IMR-90 (cell line): ENCODE measurements at places on chromosomes 16 and 17. TPM values are rescaled to one million over a fixed set of nuclear protein-coding genes. Genes with fewer than 3 reads are reported as not detected.

DNA sequence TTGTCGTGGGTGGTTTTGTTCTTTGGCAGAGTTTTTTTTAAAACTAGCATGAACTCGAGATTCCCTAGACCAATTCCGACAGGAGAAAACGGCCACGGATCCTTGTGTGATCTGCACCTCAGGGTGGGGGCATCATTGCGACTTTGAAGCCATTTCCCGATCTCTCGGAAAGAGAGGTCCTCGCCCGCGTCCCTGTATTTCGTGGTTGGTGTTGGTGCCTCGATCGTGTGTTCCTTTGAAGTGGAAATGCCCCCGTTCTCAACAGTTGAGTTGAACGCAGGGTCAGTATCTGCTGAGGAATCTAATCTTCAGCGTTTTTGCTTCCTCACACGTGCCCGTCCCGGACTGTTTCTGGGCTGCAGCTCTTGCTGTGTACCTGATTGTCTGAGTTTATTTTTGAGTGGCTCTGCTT, 1.1 kb downstream of the CRAMP1 start:
- no peak for DNase-seq
- H3K4me1 ChIP-seq: peaks cover 10% of the 10 kb centered on the region
- H3K4me3 ChIP-seq: peak overlapping the region; percentile 94
- no peaks in the 10 kb centered on the region for H3K27me3 ChIP-seq
- H3K27ac ChIP-seq: no peak overlapping the region; the same call in 1 of the 2 replicates

DNA sequence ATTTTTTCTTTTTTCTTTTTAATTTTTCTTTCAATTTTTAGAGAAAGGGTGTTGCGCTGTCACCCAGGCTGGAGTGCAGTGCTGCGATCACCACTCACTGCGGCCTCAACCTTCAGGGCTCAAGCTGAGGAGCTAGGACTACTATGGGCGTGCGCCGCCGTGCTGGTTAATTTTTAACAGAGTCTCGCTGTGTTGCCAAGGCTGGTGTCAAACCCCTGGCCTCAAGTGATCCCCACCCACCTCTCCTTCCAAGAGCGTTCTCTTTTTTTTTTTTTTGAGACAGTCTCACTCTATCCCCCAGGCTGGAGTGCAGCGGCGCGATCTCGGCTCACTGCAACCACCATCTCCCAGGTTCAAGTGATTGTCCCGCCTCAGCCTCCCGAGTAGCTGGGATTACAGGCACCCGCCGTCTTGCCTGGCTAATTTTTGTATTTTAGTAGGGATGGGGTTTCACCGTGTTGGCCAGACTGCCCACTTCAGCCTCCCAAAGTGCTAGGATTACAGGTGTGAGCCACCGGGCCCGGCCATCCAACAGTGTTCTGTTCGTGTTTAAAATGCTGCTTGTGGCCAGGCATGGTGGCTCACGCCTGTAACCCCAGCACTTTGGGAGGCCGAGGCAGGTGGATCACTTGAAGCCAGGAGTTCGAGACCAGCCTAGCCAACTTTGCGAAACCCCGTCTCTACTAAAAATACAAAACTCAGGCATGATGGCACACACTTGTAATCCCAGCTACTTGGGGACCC, 14.5 kb upstream of the RPL13 start:
- H3K27ac ChIP-seq: no peak overlapping the region
- H3K4me1 ChIP-seq: no peaks in the 10 kb centered on the region
- H3K36me3 ChIP-seq: peaks cover 61% of the 10 kb centered on the region

DNA sequence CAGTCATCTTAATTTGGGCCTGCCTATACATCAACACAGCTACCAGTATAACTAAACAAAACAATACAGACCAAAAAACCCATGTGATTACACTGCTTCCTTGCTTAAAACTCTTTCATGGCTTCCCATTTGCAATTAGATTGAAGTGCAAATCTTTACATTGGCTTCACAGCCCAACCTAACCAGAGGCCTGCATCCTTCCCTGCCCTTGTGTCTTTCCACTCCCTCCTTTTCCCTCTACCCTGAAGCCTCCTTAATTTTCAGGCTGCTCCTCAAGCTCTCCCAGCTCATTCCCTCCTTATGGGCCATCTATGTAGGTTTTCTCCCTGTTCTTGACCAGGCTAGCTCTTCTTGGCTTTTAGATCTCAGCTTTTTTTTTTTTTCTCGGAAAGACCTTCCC, 147.8 kb downstream of the TOX3 start:
- no peak overlapping the region for H3K27ac ChIP-seq
- no peak overlapping the region for H3K4me3 ChIP-seq
- H3K36me3 ChIP-seq: no peaks in the 10 kb centered on the region
- no peaks in the 10 kb centered on the region for H3K4me1 ChIP-seq
- H3K27me3 ChIP-seq: no peaks in the 10 kb centered on the region
- DNase-seq: no peak

- H3K27me3 ChIP-seq: no peaks in the 10 kb centered on the region
- H3K36me3 ChIP-seq: no peaks in the 10 kb centered on the region
- H3K4me3 ChIP-seq: peak overlapping the region; percentile 41
- peaks cover 47% of the 10 kb centered on the region for H3K4me1 ChIP-seq
These were observed 1.3 kb upstream of the TMEM92 start for GRCh38 chr17:50272711-50273653.

- H3K36me3 ChIP-seq: no peaks in the 10 kb centered on the region
- H3K27me3 ChIP-seq: peaks cover 9% of the 10 kb centered on the region
- H3K4me1 ChIP-seq: no peaks in the 10 kb centered on the region
- no peak overlapping the region for H3K4me3 ChIP-seq
These were observed 290.0 kb upstream of the TNRC6C start for GRCh38 chr17:77668518-77668917.

GRCh38 chr16:22660441-22661160, 149.9 kb downstream of the NPIPB5 start:
- no peak overlapping the region for H3K27ac ChIP-seq
- H3K4me3 ChIP-seq: no peak overlapping the region
- DNase-seq: no peak
- H3K4me1 ChIP-seq: no peaks in the 10 kb centered on the region
- H3K36me3 ChIP-seq: no peaks in the 10 kb centered on the region

- no peaks in the 10 kb centered on the region for H3K27me3 ChIP-seq
- H3K4me3 ChIP-seq: no peak overlapping the region
- peak; percentile 73 for DNase-seq
- H3K36me3 ChIP-seq: no peaks in the 10 kb centered on the region
- H3K4me1 ChIP-seq: peaks cover 6% of the 10 kb centered on the region
These were observed 90.2 kb downstream of the SYCE1L start for GRCh38 chr16:77289331-77289809.

DNA sequence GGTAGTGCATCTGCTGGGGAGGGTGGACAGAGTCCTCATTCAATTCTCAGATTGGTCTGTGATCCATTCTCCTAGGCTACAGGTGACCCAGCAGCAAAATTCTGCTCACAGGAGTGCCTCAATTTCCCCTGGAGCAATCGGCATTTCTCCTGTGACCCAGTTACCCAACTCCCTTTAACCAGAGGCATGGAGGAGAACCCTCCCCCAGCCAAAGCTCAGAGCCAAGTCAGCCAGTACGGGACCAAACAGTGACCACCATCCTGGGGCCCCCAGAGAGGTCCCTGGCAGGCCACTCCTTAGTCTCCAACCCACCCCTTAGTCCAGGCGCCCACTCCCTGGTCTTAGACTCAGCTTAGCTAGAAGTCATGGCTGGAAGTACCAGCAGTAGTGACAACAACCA, 75.6 kb downstream of the DYNLRB2 start:
- DNase-seq: no peak
- H3K4me1 ChIP-seq: no peaks in the 10 kb centered on the region; the same call in 1 of the 2 replicates
- no peak overlapping the region for H3K27ac ChIP-seq
- no peaks in the 10 kb centered on the region for H3K36me3 ChIP-seq
- no peak overlapping the region for H3K4me3 ChIP-seq

- no peaks in the 10 kb centered on the region for H3K4me1 ChIP-seq
- H3K36me3 ChIP-seq: no peaks in the 10 kb centered on the region
- H3K27ac ChIP-seq: no peak overlapping the region
- no peak overlapping the region for H3K4me3 ChIP-seq
These were observed 23.5 kb downstream of the SGSH start for GRCh38 chr17:80196652-80197051.

DNA sequence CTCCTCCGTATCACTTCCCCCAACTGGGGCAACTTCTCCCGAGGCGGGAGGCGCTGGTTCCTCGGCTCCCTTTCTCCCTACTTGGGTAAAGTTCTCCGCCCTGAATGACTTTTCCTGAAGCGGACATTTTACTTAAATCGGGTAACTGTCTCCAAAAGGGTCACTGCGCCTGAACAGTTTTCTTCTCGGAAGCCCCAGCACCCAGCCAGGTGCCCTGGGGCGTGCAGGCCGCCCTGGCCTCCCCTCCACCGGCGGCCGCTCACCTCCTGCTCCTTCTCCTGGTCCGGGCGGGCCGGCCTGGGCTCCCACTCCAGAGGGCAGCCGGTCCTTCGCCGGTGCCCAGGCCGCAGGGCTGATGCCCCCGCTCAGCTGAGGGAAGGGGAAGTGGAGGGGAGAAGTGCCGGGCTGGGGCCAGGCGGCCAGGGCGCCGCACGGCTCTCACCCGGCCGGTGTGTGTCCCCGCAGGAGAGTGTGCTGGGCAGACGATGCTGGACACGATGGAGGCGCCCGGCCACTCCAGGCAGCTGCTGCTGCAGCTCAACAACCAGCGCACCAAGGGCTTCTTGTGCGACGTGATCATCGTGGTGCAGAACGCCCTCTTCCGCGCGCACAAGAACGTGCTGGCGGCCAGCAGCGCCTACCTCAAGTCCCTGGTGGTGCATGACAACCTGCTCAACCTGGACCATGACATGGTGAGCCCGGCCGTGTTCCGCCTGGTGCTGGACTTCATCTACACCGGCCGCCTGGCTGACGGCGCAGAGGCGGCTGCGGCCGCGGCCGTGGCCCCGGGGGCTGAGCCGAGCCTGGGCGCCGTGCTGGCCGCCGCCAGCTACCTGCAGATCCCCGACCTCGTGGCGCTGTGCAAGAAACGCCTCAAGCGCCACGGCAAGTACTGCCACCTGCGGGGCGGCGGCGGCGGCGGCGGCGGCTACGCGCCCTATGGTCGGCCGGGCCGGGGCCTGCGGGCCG, 1.6 kb downstream of the HIC1 start:
- H3K27ac ChIP-seq: peak overlapping the region; percentile 98
- H3K4me1 ChIP-seq: peaks cover 33% of the 10 kb centered on the region
- peaks cover 43% of the 10 kb centered on the region for H3K36me3 ChIP-seq
- peak; percentile 64 for DNase-seq
- H3K27me3 ChIP-seq: no peaks in the 10 kb centered on the region

- H3K4me1 ChIP-seq: peaks cover 7% of the 10 kb centered on the region
- no peak overlapping the region for H3K4me3 ChIP-seq
- no peak for DNase-seq
- H3K27ac ChIP-seq: no peak overlapping the region
These were observed 1.3 kb downstream of the MYL11 start for GRCh38 chr16:30375864-30376263.

GRCh38 chr17:73561111-73561510, 83.1 kb downstream of the SDK2 start:
- no peaks in the 10 kb centered on the region for H3K36me3 ChIP-seq
- H3K27ac ChIP-seq: no peak overlapping the region
- no peak overlapping the region for H3K4me3 ChIP-seq
- H3K4me1 ChIP-seq: no peaks in the 10 kb centered on the region
- DNase-seq: no peak

DNA sequence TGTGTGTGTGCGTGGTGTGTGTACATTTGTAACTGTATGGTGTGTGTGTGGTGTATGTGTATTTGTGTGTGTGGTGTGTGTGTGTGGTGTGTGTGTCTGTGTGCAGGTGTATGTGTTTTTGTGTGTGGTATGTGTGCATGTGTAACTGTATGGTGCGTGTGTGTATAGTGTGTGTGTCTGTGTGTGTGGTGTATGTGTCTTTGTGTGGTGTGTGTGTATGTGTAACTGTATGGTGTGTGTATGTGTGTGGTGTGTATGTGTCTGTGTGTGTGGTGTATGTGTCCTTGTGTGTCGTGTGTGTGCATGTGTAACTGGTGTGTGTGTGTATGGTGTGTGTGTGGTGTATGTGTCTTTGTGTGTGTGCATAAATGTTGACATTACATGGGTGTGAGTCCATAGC, 163.7 kb upstream of the PLCG2 start:
- peaks cover 8% of the 10 kb centered on the region for H3K4me1 ChIP-seq
- H3K27ac ChIP-seq: no peak overlapping the region
- no peak for DNase-seq
- H3K36me3 ChIP-seq: peaks cover 17% of the 10 kb centered on the region; the same call in 1 of the 2 replicates

GRCh38 chr16:85104147-85104546, 8.1 kb downstream of the CIBAR2 start:
- H3K27ac ChIP-seq: no peak overlapping the region
- no peak overlapping the region for H3K4me3 ChIP-seq
- no peak for DNase-seq
- no peaks in the 10 kb centered on the region for H3K4me1 ChIP-seq
- no peaks in the 10 kb centered on the region for H3K36me3 ChIP-seq

DNA sequence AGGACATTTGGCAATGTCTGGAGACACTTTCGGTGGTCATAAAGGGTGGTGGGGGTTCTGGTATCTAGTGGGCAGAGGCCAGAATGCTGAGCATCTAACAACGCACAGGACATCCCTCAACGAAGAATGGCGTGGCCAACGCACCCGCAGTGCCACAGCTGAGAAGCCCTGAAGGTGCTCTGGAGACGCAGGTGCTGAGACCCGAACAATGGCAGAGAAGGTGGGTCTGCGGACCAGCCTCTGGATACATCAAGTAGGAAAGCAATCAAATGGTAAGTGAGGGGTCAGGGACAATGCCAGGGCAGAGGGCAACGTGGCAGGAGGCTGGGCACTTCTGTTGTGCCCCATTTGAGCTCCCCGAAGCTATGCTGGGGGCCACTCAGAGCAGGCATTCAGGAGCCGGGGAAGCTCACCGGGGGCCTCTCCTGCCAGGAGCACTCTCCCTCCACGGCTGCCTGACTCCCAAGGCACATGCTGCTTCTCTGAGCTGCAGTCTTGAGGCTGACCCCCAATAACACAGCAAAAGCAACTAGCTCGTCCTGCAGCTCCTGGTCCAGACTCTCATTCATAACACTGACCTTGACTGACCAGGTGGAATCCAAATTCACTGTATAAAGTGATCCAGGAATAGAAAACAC, 26.0 kb downstream of the SPHK1 start:
- H3K27me3 ChIP-seq: no peaks in the 10 kb centered on the region
- no peak overlapping the region for H3K4me3 ChIP-seq
- no peak for DNase-seq
- peaks cover 4% of the 10 kb centered on the region for H3K36me3 ChIP-seq

- no peak overlapping the region for H3K4me3 ChIP-seq
- no peaks in the 10 kb centered on the region for H3K27me3 ChIP-seq
- H3K27ac ChIP-seq: no peak overlapping the region
- H3K4me1 ChIP-seq: no peaks in the 10 kb centered on the region
These were observed 656.1 kb upstream of the SOX9 start for GRCh38 chr17:71464751-71465150.

GRCh38 chr16:87464691-87465300, 28.0 kb downstream of the ZCCHC14 start:
- H3K4me3 ChIP-seq: no peak overlapping the region
- DNase-seq: peak; percentile 96
- no peaks in the 10 kb centered on the region for H3K27me3 ChIP-seq

- DNase-seq: no peak
- peaks cover 36% of the 10 kb centered on the region for H3K36me3 ChIP-seq
- H3K4me3 ChIP-seq: no peak overlapping the region
- no peaks in the 10 kb centered on the region for H3K27me3 ChIP-seq
- no peaks in the 10 kb centered on the region for H3K4me1 ChIP-seq
- H3K27ac ChIP-seq: no peak overlapping the region
These were observed 4.8 kb downstream of the IGFALS start for GRCh38 chr16:1788708-1789100.

Gene KCNG4
- polyA plus RNA-seq: not detected in 2 replicates

Gene CNGB1
- polyA plus RNA-seq: not detected in 2 replicates

Gene C1QTNF8
- polyA plus RNA-seq: not detected in 2 replicates

Gene ELP5
- 38.6 and 39.3 TPM in 2 replicates for polyA plus RNA-seq

Gene ALOX12
- 0.03 TPM in 1 of 2 replicates, not detected in the other for polyA plus RNA-seq

Gene TMED6
- polyA plus RNA-seq: 0.10 and 0.20 TPM in 2 replicates

Gene NPIPA7
- 11.9 and 13.2 TPM in 2 replicates for polyA plus RNA-seq
